ENCODE measurements at places on chromosomes 4 and X. TPM values are rescaled to one million over a fixed set of nuclear protein-coding genes. Genes with fewer than 3 reads are reported as not detected.

GRCh38 chrX:9650091-9650490 lies 115.6 kb downstream of the GPR143 start:
- no peak for DNase-seq

DNA sequence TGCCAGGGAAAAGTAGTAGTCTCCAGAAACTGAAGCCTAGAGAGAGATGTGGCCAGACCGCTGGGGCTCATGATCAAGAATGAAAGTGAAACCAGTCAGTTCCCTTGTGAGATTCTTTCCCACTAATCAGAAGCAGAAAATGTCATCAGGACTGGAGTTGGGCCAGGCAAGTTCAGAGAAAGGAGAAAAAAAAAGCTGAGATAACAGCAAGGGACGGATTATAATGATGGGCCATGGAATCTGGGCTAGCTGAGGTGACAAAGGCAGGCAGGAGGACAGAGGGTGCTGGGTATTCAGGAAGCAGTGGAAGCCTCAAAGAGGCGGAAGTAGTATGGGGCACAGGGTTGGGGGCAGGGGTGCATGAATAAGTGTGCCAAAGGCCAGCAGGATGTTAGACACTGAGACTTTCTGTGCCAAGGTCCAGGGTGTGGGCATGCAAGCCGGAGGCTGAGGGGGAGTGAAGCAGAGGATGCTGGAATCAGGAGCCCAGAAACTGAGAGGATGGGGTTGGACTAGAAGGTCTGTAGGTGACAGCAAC lies 2.5 kb downstream of the CXorf38 start:
- peak; percentile 67 for DNase-seq

AWAT2 gene
- not detected for total RNA-seq

GRCh38 chr4:1415681-1415981 lies 9.4 kb upstream of the NKX1-1 start:
- DNase-seq, result no peak

GRCh38 chr4:99126376-99126775 lies 17.7 kb downstream of the ADH4 start:
- no peak for DNase-seq

Measured in LHCN-M2 (cell line).